Ecto neural progenitor cell (in vitro differentiated cells): ENCODE measurements at places on chromosomes 12 and 14.

DNA sequence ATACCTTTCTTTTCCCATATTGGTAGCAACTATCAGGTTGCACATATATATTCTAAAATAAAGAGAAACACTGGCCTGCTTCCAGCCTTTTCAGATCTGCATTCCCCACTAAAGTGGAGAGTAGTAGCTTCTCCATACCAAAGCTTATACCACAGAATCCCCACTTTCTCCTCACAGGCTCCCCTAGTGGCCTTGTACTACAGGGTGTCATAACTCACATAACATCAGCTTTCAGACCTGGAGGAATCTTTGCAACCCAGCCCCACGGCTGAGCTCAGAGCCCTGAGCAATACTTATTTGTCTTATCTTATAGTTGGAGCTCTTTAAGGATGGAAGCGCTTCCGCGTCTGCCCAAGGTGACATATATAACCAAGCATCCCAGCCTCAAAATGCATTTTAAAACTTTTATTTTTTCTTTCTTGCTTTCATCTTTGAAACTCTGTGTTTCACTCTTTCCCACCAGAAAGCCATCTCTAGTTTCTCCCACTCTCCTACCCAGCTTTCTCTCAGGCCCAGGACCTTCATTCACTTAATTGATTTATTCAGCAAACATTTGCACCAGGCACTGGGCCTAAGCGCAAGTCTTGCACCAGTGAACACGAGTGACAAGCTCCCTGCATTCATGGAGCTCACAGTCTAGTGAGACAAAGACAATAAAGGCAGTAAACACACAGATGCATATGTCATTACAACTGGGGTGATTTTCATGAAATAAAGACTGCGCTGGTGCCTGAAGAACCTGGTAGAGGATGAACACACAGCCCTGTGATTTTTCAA is 254.7 kb downstream of the IPO8 start:
- DNase-seq: no peak

GRCh38 chr12:25187781-25188180 is 7.2 kb downstream of the DNAI7 start:
- no peak for DNase-seq

- no peak for DNase-seq
Measured at GRCh38 chr12:67327466-67327865, 58.3 kb downstream of the CAND1 start.

GRCh38 chr14:102493096-102493495 is 16.5 kb downstream of the ANKRD9 start:
- DNase-seq: peak; percentile 37

GRCh38 chr14:68145036-68145435 is 325.5 kb downstream of the RAD51B start:
- DNase-seq: no peak

GRCh38 chr12:110245369-110245772 is 35.7 kb upstream of the ATP2A2 start:
- no peak for DNase-seq

GRCh38 chr12:1325666-1326065 is 268.7 kb downstream of the FBXL14 start:
- no peak for DNase-seq

DNA sequence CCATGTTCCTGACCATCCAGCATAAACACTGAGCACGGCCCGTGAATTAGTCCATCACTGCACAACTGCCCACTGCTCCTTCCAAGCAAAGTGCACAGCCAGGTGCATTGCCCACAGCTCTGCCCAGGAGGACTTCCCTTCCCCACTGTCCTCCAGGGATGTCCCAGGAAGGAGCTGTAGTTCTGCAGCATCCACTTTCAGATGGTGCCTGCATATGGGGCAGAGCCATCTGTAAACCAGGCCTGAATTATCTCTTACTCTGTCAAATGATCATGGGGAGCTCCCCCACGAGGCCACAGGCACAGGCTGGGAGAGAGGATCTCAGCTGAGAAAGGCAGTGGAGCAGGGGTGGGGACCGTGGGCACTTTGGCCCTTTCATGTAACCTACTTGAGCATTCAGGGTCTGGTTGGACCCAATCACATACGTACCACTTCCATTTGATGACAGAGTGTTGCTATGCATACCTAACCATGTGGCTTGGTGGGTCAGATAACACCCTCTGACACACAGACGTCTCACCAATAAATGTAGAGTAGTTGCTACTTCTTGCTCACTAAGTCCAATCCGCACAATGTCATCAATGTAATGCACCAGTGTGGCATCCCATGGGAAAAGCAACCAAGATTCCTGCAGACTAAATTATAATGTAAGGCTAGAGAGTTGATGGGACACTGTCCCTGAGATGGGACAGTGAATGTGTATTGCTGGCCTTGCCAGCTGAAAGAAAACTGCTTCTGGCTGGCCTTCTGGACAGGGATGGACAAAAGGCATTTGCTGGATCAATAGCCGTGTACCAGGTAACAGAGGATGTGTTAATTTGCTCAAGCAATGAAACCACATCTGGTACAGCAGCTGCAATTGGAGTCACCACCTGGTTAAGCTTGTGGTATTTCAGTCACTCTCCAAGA is 113.8 kb upstream of the C14orf180 start:
- no peak for DNase-seq

DNA sequence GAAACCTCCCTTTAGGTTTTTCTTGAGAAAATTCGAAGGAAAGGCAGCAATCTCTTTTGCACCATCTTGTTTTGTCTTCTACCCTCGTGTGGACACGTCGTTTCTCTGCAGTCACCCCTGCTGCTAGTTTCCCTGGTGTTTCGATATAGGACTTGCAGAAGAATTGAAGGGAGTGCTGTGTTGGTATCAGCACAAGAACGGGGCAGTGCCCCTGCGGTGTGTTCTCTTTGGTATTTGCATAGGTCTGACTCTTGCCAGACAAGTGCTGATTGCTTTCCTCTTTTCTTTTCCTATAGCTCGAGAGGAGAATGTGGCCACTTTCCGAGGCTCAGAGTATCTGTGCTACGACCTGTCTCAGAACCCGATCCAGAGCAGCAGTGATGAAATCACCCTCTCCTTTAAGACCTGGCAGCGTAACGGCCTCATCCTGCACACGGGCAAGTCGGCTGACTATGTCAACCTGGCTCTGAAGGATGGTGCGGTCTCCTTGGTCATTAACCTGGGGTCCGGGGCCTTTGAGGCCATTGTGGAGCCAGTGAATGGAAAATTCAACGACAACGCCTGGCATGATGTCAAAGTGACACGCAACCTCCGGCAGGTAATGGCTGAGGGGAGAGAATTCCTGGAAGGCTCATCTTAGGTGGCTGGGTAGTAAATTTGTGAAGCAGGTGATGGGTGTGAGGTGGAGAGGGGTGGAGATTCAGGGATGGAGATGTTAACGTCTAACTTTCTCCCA is 474.8 kb downstream of the NRXN3 start:
- DNase-seq: no peak

GRCh38 chr14:60695327-60695726 is 28.8 kb downstream of the SIX4 start:
- no peak for DNase-seq

- DNase-seq: peak; percentile 51
Measured at GRCh38 chr12:49061157-49061650, 610 bp upstream of the KMT2D start.

GRCh38 chr12:107912421-107913004 is 138.0 kb downstream of the ASCL4 start:
- DNase-seq: peak; percentile 90
